ENCODE measurements at places on chromosomes 7 and 10. TPM values are rescaled to one million over a fixed set of nuclear protein-coding genes. Genes with fewer than 3 reads are reported as not detected.

DNA sequence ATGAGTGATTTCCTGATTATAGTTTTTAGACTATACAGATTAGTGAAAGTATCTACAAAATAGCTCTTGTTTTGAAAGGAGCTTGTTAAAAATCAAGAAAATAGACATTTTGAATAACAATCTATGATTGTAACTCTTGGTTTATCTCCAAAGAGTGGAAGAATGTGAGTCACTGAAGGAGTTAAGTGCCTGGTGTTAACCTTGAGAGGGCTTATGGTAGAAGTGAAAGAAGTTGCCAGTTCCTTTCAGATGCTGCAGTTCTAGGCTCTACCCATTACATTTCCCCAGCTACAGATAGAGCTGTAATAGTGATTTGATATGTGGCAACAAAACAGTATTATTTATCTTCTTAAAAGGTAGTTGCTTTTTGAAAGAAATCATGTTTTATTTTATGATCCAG lies 12.7 kb downstream of the NRBF2 start:
- peaks cover 17% of the 10 kb centered on the region for H3K4me1 ChIP-seq
- H3K27ac ChIP-seq: no peak overlapping the region
- H3K4me3 ChIP-seq: no peak overlapping the region
- no peak for DNase-seq
- no peaks in the 10 kb centered on the region for H3K27me3 ChIP-seq

GRCh38 chr7:71772779-71773178 lies 639.4 kb downstream of the CALN1 start:
- H3K27me3 ChIP-seq: no peaks in the 10 kb centered on the region
- DNase-seq: no peak

DNA sequence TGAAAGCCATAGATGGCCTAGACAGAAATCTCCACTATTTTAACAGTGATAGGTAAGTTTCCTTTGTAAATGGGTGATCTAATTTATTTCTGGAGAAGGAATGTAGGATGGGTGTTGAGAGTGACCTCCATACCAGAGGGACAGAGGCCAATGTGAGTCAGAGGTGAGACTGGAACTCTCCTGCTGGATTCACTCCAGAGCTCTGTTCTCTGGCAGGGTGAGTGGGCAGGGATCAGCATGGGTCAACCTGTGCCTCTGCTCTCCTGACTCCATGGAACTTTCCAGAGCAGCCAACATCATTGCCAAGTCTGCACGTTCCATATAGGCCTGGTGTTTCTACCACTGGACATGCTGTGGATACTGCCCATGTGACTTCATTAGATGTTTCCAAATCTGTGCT lies 11.4 kb downstream of the AKR1C3 start:
- no peaks in the 10 kb centered on the region for H3K4me1 ChIP-seq
- H3K4me3 ChIP-seq: no peak overlapping the region
- H3K27me3 ChIP-seq: no peaks in the 10 kb centered on the region
- no peak overlapping the region for H3K27ac ChIP-seq

DNA sequence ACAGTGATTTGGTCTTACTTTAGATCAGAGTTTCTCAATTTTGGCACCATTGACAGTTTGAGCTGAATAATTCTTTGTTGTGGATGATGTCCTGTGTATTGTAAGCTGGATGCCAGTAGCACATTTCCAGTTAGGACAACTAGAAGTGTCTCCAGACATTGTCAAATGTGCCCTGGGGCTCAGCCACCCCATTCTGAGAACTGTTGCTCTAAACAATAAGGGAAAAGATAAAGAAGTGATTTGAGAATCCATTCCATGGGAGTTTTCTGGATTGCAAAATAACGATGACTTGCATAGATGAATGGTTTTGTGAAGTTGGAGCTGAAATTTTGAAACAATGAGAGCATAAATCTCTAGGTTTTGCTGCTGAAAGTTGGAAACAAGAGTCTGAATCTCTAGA lies 44.6 kb downstream of the NUP205 start:
- H3K27me3 ChIP-seq: no peaks in the 10 kb centered on the region
- no peak overlapping the region for H3K27ac ChIP-seq
- H3K4me1 ChIP-seq: no peaks in the 10 kb centered on the region
- no peak for DNase-seq

DNA sequence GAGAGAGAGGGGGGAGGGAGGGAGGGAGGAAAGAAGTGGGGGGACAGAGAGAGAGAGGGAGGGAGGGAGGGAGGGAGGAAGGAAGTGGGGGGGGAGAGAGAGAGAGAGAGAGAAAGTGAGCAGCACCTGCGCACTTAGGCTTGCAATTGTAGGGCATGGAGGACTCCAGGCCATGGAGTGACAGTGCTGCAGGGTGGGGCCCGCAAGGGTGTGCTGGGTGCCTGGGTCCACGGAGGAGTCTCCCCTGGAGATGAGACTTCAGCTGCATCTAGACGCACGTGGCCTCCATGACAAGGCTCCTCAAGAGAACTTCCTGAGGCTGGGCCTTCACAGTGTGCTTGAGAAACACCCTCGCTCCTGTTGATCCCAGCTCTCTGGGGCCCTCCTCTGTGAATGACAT lies 44.5 kb downstream of the CLRN3 start:
- H3K36me3 ChIP-seq: no peaks in the 10 kb centered on the region
- no peak for DNase-seq
- peaks cover 17% of the 10 kb centered on the region for H3K27me3 ChIP-seq
- H3K27ac ChIP-seq: no peak overlapping the region

DNA sequence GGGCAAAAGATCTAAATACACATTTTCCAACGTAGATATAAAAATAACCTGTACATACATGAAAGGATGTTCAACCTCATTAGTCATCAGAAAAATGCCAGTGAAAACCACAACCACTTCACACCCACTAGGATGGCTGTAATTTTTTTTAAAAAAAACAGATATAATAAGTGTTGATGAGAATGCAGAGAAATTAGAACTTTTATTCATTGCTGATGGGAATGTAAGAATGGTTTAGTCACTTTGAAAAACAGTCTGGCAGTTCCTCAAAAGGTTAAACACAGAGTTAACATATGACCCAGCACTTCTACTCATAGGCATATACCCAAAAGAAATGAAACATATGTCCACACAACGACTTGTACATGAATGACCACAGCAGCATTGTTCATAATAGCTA lies 32.3 kb upstream of the PRKCQ start:
- no peaks in the 10 kb centered on the region for H3K4me1 ChIP-seq
- no peak overlapping the region for H3K27ac ChIP-seq
- H3K27me3 ChIP-seq: no peaks in the 10 kb centered on the region
- no peak for DNase-seq
- H3K4me3 ChIP-seq: no peak overlapping the region

DNA sequence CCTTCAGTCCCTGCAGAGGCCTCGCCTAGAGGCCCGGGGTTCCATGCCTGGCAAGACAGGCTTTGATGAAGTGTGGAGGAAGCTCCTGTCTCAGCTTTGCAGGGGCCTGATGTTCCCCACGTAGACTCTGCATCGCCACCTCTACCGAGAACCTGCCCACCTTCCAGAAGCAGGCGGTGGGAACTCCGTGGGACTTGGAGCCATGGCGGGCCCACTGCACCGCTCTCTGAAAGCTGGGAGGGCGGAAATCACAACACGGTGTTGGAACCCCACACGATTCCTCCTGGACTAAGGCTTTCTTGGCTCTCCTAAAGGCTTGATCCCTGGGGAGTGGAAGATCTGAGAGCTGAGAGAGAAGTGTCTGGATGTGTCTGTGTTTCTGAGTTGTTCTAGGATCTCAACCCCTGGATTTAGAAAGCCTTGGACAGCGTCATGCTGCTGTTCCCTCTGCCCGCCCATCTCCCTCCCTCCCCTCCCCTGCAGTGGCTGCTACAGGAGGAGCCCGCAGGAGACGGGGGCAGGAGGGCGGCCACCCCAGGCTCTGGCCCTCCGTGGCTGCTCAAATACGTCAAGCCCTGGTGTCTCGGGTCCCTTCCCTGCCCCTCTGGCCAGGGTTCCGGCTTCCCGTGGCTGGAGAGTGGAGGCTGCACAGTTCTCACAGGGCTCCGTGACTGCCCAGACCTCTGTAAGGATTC lies 79.7 kb downstream of the VIPR2 start:
- H3K27me3 ChIP-seq: no peaks in the 10 kb centered on the region
- no peak overlapping the region for H3K4me3 ChIP-seq
- H3K27ac ChIP-seq: peak overlapping the region; percentile 40
- H3K36me3 ChIP-seq: no peaks in the 10 kb centered on the region
- DNase-seq: peak; percentile 83
- H3K4me1 ChIP-seq: peaks cover 40% of the 10 kb centered on the region

DNA sequence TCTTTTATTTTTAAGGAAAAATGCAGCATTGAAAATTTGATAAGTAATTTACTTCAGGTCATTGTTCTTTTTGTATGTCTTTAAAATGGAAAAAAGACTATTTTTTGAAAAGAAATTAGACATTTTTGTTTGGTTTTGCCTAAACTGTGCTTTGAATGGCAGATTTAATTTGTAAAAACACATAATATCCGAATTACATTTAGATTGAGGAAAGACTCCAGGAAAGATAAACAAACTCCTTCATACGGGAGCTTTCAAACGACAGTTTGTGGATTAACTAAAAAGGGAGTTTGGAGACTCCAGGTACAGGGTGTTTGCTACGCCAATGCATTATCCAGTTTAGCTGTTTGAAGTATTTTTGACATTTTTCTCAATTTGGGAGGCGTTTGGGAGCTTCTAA lies 36.1 kb downstream of the CPED1 start:
- no peak for DNase-seq
- peaks cover 21% of the 10 kb centered on the region for H3K4me1 ChIP-seq
- no peak overlapping the region for H3K4me3 ChIP-seq
- H3K36me3 ChIP-seq: no peaks in the 10 kb centered on the region
- peak overlapping the region; percentile 50 for H3K27ac ChIP-seq
- no peaks in the 10 kb centered on the region for H3K27me3 ChIP-seq

GRCh38 chr10:3729397-3729976 lies 55.5 kb downstream of the KLF6 start:
- H3K36me3 ChIP-seq: no peaks in the 10 kb centered on the region
- no peaks in the 10 kb centered on the region for H3K27me3 ChIP-seq
- no peak for DNase-seq
- no peaks in the 10 kb centered on the region for H3K4me1 ChIP-seq
- no peak overlapping the region for H3K27ac ChIP-seq
- no peak overlapping the region for H3K4me3 ChIP-seq

GRCh38 chr10:132319853-132320653 lies 11.9 kb upstream of the LRRC27 start:
- no peaks in the 10 kb centered on the region for H3K4me1 ChIP-seq
- H3K36me3 ChIP-seq: peaks cover 3% of the 10 kb centered on the region
- H3K4me3 ChIP-seq: no peak overlapping the region
- no peak overlapping the region for H3K27ac ChIP-seq
- no peak for DNase-seq
- H3K27me3 ChIP-seq: no peaks in the 10 kb centered on the region

- H3K4me3 ChIP-seq: no peak overlapping the region
- no peak overlapping the region for H3K27ac ChIP-seq
- H3K36me3 ChIP-seq: no peaks in the 10 kb centered on the region
Observed at GRCh38 chr10:28479425-28479865, 53.5 kb upstream of the WAC start.

GRCh38 chr7:137316648-137317353 lies 26.7 kb downstream of the PTN start:
- no peak for DNase-seq
- H3K4me1 ChIP-seq: no peaks in the 10 kb centered on the region
- no peaks in the 10 kb centered on the region for H3K36me3 ChIP-seq
- no peak overlapping the region for H3K27ac ChIP-seq
- no peaks in the 10 kb centered on the region for H3K27me3 ChIP-seq
- H3K4me3 ChIP-seq: no peak overlapping the region

DNA sequence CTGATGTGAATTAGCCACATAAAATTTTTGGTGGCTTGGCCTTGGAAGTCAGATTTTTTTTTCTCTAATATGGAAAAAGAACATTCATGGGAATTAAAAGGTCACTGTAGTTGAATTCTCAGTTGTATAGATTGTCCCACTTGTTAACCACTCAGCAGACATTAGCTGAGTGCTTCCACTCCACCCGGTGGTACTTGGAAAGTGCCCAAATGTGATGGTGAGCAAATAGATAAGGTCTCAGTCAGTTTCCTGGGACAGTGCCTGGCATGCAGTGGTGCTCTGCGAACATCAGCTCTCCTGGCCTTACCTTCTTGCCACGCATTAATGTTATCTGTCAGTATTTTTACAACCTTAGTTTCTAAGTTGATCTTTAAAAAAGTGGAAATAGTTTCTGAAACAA lies 1.4 kb downstream of the ATP5F1C start:
- peaks cover 68% of the 10 kb centered on the region for H3K4me1 ChIP-seq
- H3K36me3 ChIP-seq: peaks cover 21% of the 10 kb centered on the region
- no peaks in the 10 kb centered on the region for H3K27me3 ChIP-seq
- peak; percentile 65 for DNase-seq

- no peak for DNase-seq
- no peaks in the 10 kb centered on the region for H3K36me3 ChIP-seq
- no peak overlapping the region for H3K4me3 ChIP-seq
- H3K4me1 ChIP-seq: no peaks in the 10 kb centered on the region
- H3K27me3 ChIP-seq: no peaks in the 10 kb centered on the region
Observed at GRCh38 chr10:13239923-13240322, 5.7 kb upstream of the UCMA start.

GRCh38 chr10:71912431-71912830 lies 51.8 kb upstream of the CHST3 start:
- no peak overlapping the region for H3K4me3 ChIP-seq
- no peak for DNase-seq
- no peaks in the 10 kb centered on the region for H3K4me1 ChIP-seq
- no peaks in the 10 kb centered on the region for H3K36me3 ChIP-seq
- no peaks in the 10 kb centered on the region for H3K27me3 ChIP-seq

DNA sequence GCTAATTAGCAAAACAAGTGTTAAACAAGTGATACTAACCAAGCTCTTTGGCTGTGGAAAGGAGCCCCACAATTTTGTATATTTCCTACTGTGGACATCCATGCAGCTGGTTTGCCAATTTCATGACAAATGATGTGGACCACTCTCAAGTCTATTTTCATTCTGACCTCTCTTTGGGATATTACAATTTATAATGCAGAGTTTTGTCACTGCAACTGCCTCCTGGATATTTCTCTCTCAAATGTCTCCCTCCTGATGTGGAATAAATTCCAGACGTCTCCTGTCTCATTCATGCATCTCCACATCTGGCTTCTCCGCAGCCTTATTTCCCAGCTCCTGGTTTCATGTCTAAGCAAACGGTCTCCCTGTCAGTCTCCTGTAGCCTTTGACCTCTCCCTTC lies 80.6 kb upstream of the RHEB start:
- no peak overlapping the region for H3K4me3 ChIP-seq
- DNase-seq: no peak
- peak overlapping the region; percentile 85 for H3K27ac ChIP-seq

- no peak overlapping the region for H3K4me3 ChIP-seq
- no peak for DNase-seq
- no peaks in the 10 kb centered on the region for H3K36me3 ChIP-seq
- no peaks in the 10 kb centered on the region for H3K4me1 ChIP-seq
- H3K27ac ChIP-seq: no peak overlapping the region
Observed at GRCh38 chr7:112648781-112649180, 141.4 kb downstream of the TMEM168 start.

Gene STRIP2
- 18.8 TPM for total RNA-seq

Gene RHEB
- total RNA-seq: 91.6 TPM

Gene SYT15B
- total RNA-seq: 0.99 TPM

Gene SMO
- total RNA-seq: 4.0 TPM

Gene GBX1
- total RNA-seq: 0.32 TPM

Gene GHRHR
- not detected for total RNA-seq

Gene DGKI
- 1.3 TPM for total RNA-seq

Gene C10orf67
- total RNA-seq: 0.36 TPM

Gene TBX20
- total RNA-seq: 113 TPM

Data from heart left ventricle (tissue), 16 donors.